Renal cortical epithelial cell (primary cell): ENCODE measurements at places on chromosomes 1 and 21.

- DNase-seq = no peak
These were observed 2.2 kb downstream of the NAV1 start for GRCh38 chr1:201540846-201541735.

DNA sequence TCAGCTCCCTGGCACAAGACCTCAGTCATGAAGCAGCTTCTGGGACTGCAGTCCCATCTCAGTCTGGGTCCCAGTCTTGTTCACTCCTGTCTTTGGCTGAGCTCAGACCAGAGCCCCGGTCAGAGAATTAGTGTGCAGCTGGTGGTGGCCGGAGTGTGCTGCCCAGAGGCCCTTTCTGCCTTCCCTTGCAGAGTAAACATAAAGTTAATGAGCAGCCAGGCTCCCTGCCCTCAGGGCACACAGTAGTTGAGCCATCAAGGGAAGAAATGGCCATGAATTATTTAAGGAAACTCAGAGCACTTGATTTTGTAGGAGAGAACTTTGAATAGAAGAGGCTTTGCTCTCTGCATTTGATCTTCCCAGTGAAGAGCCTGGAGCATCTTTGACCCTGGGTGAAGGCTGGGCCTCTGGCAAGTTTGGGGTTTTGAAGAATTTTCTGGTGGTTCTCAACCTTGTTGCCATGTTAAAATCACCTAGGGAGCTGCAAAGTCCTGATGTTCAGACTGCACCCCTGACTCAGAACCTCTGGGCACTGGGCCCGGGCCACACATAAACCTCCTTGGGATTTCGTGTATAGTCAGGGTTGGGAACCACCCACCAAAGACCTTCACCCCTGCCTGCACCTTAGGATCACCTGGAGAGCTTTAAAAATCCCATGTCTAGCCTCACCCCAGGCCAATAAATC lies 26.4 kb upstream of the SELENON start:
- DNase-seq = peak; percentile 94

GRCh38 chr21:43188181-43188580 lies 19.4 kb downstream of the CRYAA start:
- no peak for DNase-seq

GRCh38 chr1:93304716-93305138 lies 41.0 kb upstream of the DR1 start:
- DNase-seq = peak; percentile 73
